AML-193 (cell line): ENCODE measurements at places on chromosomes 13 and 19.

- DNase-seq, result no peak
Measured at GRCh38 chr19:50488389-50489194, 11.9 kb upstream of the GARIN5A start.

DNA sequence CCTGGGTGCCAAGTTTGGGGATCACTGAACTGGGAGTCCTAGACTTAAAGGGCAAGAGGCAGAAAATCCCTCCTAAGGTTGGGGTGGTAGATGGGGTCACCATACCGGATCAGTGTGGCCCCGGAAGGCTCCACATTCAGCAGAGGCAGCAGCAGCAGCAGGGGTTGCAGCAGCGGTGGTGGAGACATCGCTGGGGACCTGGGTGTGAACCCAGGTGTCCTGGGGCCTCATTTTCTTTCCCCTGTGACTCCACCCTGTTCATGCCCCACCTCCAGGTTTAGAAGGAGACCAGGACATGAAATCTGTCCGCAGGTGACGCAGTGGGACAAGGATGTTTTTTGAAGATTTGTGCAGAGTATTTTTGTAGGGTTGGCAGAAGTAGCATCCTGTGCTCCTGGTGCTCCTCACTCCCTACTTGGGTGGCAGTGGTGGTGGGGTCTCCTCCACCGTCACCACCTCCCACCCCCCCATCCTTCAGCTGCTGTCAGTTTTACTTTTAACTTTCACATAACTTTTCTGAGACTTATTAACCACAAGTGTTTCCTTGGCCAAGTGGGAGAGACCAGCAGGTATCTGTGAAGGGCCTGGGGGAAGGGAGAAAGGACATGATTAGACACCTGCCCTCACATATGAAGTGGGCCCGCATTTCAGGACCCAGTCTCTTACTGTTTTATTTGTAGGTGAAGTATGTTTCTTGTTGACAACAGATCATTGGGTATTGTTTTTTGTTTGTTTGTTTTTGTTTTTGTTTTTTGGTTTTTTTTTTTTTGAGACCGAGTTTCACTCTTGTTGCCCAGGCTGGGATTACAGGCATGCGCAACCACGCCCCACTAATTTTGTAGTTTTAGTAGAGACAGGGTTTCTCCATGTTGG is at the start of gene NAPSA:
Gene NAPSA (minus strand): TSS at position 206 of the 873 bp plus-strand sequence. CDS start 18 bp downstream, at position 188.
- no peak for DNase-seq

GRCh38 chr13:22076658-22077057 is 405.8 kb downstream of the FGF9 start:
- DNase-seq, result no peak

DNA sequence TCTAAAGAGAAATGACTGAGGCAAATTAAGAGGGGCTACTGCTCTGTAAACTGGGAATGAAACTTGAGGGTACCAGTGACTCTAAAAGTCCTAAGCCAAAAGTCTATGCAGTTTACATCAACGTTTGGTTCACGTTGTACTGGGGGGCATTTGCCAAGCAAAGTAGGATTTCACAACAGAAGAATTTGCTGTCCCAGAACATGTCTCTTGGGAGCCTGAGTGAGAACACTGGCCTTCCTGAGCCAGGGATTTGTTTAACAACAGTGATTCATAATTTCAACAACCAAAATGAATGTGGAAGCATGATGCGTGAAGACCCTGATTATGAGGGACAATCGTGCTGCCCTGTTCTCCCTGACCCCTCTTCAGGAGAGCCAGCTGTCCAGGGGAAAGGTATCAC is 178.0 kb downstream of the OXGR1 start:
- no peak for DNase-seq

- no peak for DNase-seq
Measured at GRCh38 chr19:597406-598315, 8.0 kb downstream of the HCN2 start.

DNA sequence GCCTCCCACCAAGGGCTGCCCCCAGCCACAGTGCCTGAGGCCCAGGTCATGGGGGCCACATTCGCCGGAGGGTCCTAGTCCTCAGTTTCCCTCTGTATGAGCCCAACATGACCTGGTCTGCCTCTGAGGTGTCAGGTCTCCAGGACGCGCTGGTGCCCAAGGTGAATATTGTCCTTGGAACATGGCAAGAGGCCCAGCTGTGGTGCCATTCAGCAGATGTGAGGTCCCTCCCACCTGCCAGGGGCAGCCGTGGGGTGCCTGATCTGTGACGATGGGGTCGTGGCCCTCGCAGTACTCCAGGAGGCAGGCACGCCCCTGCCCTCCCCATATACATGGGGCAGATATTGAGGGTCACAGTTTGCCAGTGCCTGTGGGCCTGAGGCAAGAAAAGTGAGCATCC is 151.9 kb downstream of the KDM4B start:
- no peak for DNase-seq

DNA sequence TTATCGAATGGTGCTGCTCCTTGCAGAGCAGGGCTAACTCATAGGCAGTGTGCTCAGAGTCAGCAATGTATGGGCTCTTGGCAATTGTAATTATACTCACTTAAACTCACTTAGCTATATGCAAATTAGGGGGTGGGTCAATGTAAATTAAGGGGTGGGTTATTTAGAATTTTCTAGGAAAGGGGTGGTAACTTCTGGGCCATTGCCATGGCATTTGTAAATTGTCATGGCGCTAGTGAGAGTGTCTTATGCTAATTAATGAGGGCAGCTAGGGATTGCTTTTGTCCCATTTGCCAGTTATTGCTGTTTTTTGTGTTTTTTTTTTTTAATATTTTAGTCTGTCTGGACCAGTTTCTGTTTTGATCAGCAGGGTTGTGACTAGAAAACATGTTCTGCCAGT is 68.4 kb downstream of the DIAPH3 start:
- DNase-seq, result no peak

DNA sequence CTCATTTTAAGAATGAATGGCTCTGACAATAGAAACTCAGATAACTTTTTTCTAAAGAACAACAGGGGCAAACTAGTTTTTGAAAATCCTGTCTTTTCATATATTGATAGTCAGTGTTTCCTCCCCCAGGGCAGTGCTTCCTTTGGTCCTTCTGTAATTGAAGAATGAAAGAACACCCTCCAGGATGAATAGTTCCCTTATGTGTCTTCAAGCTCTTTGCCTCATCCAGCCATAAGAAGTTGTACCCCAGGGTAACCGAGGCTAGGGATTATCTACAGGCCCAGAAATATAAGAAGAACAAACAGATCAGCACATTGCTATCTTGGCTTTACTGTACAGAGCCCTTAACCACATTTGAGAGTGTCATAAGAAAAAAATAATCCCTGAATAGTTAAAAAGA is 12.1 kb upstream of the ERICH6B start:
- DNase-seq, result no peak

DNA sequence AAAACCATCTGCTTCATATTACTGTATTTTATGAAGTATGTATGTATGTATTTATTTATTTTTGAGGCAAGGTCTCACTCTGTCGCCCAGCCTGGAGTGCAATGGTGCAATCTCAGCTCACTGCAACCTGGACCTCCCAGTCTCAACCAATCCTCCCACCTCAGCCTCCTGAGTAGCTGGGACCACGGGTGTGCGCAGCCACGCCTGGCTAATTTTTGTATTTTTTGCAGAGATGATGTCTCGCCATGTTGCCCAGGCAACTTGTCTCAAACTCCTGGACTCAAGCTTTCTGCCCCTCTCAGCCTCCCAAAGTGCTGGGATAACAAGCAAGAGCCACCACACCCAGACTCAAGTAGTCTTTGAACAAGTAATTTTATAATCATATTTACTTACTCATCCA is 5.5 kb downstream of the KATNAL1 start:
- DNase-seq, result no peak

- no peak for DNase-seq
Measured at GRCh38 chr13:110138700-110139036, 168.3 kb downstream of the COL4A1 start.

DNA sequence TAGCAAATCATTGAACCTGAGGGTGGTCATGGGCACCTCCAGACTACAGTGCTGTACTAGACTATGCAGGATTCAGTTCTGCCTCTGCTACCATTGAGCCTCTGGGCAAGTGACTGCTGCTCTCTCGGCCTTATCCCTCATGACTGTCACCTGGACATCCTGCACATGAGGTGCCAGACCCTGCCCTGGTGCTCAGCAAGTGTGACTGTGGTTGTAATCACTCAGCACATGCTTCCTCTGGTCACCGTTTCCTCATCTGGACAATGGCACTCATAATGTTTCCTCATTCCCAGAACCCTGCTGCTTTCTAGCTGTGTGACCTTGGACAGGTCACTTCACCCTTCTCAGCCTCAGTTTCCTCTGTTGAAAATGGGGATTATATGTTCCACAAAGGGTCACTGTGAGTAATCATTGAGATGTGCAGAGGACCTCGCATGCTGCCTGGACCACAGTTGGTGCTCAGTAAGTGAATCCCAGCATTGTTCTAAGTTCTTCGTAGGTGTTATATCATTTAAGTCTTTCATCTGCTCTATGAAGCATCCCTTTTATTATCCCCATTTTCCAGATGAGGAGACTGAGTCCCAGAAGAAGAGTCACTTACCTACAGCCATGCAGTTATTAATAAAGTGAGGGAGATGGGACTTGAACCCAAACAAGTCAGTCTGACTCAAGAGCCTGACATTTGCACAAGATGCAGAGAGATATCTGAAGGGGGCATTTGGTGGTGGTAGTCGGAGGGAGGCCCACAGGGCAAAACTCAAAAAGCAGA is 3.2 kb downstream of the SYT3 start:
- DNase-seq, result no peak

- no peak for DNase-seq
Measured at GRCh38 chr13:97715763-97716162, 237.7 kb upstream of the IPO5 start.

GRCh38 chr13:23460309-23460708 is 26.8 kb upstream of the SACS start:
- peak; percentile 98 for DNase-seq

DNA sequence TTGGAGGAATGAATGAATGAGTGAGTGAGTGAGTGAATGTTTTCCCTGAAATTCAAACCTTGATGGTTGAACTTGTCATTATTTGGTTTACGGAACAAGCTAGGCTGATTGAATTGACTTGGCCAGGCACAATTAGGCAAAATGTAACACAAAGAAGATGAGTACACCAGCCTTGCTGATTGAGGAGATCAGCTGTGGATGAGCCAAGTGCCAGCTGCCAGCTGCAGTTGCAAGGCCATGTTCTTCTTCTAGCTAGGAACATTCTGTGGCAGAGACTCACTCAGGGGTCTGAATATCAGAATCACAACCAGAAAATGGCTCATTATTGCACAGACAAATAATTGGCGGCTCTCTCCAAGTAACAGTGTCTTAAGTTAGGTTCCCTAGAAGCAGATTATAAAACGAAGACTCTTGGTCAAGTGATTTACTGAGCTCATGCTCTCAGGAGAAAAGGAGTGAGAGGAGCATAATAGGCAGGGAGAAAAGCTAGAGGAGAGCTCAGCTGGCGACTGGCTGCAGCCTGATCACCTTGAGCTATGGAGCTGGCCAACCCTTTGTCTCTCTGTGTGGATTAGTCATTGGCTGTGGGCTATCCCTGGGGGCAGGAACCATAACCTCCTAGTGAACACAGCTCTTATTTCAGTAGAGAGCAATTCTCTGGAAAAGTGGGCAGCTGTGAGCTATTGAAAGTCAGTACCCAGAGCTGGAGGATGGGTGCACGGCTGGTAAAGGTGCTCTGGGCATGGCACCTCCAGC is 225.3 kb upstream of the SERP2 start:
- no peak for DNase-seq

- DNase-seq, result no peak
Measured at GRCh38 chr19:55541091-55541490, 4.2 kb upstream of the SBK2 start.

DNA sequence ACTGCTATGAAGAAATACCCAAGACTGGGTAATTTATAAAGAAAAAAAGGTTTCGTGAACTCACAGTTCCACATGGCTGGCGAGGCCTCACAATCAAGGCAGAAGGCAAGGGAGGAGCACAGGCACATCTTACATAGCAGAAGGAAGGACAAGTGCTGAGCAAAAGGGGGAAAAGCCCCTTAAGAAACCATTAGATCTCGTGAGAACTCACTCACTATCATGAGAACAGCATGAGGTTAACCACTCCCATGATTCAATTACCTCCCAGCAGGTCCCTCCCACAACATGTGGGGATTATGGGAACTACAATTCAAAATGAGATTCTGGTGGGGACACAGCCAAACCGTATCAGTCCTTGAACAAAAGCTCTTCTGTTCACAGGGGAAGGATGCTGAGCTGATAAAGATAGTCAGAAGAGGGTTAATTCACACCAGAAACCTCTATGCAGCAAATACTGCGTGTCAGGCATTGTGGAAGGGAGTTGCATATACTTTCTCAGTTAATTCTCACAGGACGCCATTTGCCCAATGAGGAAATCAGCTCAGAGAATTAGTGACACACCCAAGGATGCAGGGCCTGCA is 246.2 kb downstream of the FOXO1 start:
- no peak for DNase-seq

- DNase-seq, result no peak
Measured at GRCh38 chr13:48496271-48497161, 36.4 kb downstream of the RCBTB2 start.

DNA sequence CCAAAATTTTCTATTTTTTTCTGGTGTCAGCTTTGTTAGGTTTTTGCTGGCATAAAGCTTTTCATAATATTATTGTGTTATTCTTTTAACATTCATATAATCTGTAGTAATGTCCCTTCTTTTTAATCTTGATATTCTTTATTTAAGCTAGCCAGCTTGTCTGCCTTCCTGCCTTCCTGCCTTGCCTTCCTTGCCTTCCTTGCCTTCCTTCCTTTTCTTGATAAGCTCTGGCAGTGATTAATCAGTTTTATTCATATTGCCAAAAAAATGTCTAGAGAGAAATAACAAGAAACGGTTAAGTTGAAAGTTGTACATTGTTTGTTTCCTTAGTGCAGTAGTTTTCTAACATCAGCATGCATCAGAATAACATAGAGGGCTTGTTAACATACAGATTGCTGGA is 257.5 kb downstream of the MAB21L1 start:
- no peak for DNase-seq

- no peak for DNase-seq
Measured at GRCh38 chr13:40163066-40164000, 503.1 kb downstream of the FOXO1 start.

- no peak for DNase-seq
Measured at GRCh38 chr13:50236898-50237318, 221.7 kb downstream of the KCNRG start.

GRCh38 chr13:76837801-76838200 is 48.4 kb downstream of the KCTD12 start:
- DNase-seq, result no peak

DNA sequence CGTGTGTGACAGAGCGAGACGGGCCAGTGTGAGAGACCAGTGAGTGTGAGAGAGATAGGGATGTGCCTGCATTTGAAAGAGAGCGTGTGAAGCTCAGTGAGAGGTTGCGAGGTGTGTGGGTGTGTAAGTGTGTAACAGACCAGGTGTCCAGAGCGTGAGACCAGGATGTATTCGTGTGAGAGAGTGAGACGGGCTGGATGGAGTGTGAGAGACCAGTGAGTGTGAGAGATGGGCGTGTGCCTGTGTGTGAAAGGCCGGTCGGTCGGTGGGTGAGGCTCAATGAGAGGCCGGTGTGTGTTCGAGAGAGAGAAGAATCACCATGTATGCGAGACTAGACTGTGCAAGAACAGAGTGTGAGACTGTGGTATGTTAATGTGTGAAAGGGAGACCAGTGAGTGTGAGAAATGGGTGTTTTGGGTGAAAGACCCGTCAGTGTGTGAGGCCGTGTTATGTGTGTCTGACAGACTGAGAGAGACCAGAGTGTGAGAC is 679 bp downstream of the ZNF471 start:
- no peak for DNase-seq
